Lower lobe of right lung (tissue), 2 donors: ENCODE measurements at places on chromosomes 3 and 15. TPM values are rescaled to one million over a fixed set of nuclear protein-coding genes. Genes with fewer than 3 reads are reported as not detected.

GRCh38 chr3:140823106-140823505 is 118.5 kb upstream of the SLC25A36 start:
- no peak overlapping the region for H3K4me3 ChIP-seq
- no peaks in the 10 kb centered on the region for H3K27me3 ChIP-seq
- H3K4me1 ChIP-seq, result no peaks in the 10 kb centered on the region
- H3K36me3 ChIP-seq, result no peaks in the 10 kb centered on the region

- H3K4me3 ChIP-seq, result no peak overlapping the region
- H3K27me3 ChIP-seq, result no peaks in the 10 kb centered on the region
- H3K27ac ChIP-seq, result no peak overlapping the region
- H3K4me1 ChIP-seq, result no peaks in the 10 kb centered on the region
Measured at GRCh38 chr3:189404024-189404423, 227.2 kb upstream of the TP63 start.

DNA sequence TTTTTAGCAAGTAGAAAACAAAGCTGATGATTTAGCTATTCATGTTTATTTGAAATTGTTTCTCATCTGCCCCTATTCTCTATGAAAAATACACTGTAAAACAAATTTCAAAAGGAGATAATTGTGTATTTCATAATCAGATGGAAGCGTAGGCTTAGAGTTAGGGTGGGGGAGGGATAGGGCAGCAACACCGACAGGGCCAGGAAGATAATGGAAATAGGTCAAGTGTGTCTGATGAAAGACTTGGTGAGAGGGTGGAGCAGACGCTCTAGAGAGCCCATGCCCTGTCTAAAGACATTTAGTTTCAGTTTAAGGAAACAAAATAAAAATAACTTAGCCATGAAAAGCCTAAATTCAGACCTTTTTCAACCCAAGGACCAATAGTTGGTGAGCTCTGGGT is 51.6 kb upstream of the ARL6 start:
- no peak overlapping the region for H3K4me3 ChIP-seq
- no peaks in the 10 kb centered on the region for H3K27me3 ChIP-seq
- no peaks in the 10 kb centered on the region for H3K36me3 ChIP-seq
- H3K4me1 ChIP-seq, result no peaks in the 10 kb centered on the region

DNA sequence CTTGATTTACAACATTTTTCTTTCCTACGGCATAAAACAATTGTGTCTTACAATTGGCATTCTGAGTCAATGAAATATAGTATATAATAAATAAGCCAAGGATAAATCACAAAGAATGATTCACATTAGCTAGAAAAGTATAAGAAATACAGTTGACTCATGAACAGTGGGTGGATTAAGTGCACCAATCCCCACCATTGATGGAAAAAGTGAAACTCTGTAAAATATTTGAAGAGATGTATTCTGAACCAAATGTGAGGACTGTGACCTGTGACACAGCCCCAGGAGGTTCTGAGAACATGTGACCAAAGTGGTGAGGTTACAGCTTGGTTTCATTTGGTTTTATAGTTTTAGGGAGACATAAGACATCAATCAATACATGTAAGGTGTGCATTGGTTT is 227.5 kb downstream of the ALCAM start:
- no peaks in the 10 kb centered on the region for H3K27me3 ChIP-seq
- no peak for DNase-seq
- no peaks in the 10 kb centered on the region for H3K4me1 ChIP-seq
- no peak overlapping the region for H3K4me3 ChIP-seq
- H3K36me3 ChIP-seq, result no peaks in the 10 kb centered on the region

DNA sequence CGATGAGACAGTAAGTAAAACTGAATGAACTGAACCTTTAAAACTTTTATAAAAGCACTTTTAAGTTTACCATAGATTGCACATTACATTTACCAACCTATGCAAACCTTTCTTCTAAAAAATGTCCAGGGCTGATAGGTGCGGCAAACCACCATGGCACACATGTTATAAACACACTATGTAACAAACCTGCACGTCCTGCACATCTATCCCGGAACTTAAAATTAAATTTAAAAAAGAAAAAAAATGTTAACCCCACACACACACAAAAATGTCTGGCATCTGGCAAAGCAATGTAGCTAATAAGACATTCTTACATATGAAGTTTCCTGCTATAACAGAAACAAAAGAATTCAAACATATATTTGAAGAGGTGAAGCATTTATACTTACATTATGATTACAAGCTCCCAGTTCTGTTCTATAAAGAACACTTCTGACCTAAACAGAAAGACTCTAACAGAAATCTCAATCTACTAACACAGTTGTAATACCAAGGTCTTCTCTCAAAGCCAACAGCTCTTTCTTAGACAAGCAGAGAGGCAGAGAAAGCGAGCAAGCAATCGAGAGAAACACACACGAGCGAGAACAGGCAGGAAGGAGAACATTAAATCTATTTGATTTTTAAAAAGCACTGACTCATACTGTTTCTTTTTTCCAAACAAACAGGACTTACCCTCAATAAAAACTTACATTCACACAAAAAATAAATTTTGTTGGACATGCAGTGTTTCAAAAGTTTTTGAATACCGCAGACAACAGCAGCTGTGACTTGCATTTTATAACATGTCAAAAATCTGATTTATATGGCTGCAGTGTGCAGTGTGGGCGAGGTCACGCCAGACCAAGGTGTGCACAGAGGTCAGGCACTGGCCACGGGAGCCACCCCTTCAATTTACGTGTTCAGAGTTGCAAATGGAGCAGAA is at the start of gene NRG4:
Gene NRG4, minus strand, starts transcription at position 798 of the 925 bp plus-strand sequence. CDS start 1,194 bp downstream, outside the sequence.
- H3K27me3 ChIP-seq, result no peaks in the 10 kb centered on the region
- H3K27ac ChIP-seq, result no peak within 1 kb of the TSS
- no peaks in the 10 kb centered on the region for H3K4me1 ChIP-seq
- DNase-seq, result no peak
- H3K36me3 ChIP-seq, result no peaks in the 10 kb centered on the region

DNA sequence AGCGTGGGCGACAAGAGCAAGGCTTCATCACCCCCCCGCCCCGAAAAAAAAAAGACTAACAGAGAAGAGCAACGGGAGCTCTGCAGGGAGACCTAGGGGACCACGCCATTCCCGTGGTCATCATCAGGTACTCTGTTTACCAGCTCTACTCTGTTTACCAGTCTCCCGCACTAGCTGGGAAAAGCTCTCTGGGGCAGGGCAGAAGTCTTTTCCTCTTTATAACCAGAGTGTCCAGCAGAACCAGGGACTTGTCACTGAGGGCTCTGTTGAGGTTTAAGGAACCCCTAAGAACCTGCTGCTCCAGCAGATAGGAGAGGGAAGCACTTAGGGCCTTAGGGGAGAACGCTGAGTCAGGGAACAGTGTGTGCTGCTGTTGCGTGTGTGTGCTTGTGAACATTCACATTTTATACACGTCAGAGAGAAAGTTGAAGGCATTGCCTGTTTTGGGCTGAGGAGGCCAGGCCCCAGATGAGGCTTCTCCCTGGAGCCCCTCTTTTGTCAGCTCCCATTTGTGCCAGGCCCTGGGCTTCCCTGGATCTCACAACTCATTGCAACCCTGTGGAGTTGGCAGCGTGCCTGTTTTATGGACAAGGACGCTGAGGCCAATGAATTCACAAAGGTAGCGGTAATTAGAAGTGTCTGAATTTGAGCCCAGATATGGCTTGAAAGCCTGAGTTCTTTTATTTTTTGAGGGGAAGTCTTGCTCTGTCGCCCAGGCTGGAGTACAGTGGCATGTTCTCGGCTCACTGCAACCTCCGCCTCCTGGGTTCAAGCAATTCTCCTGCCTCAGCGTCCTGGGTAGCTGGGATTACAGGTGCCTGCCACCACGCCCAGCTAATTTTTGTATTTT is 24.2 kb upstream of the ERICH6 start:
- H3K27ac ChIP-seq, result no peak overlapping the region
- H3K27me3 ChIP-seq, result no peaks in the 10 kb centered on the region
- H3K4me1 ChIP-seq, result no peaks in the 10 kb centered on the region
- H3K36me3 ChIP-seq, result no peaks in the 10 kb centered on the region
- DNase-seq, result no peak

DNA sequence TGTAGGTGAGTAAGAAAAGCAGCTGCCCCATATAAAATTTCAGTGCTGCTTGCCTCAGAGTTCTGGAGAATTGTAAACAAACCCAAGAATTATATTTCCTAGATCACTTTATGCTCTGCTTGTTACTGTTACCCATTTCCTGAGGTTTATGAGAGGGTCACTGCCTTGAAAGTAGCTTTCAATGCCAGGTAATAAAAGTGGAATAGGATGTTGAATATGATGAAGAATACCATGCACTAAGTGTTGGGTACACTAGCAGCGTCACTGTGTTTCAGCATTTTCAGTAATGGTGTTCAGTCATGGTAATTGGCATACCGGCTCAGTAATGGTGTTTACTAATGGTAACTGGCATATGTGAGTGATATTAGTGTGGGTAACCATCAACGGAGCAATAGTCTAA is 449.8 kb upstream of the TPRG1 start:
- no peak overlapping the region for H3K27ac ChIP-seq
- no peak overlapping the region for H3K4me3 ChIP-seq
- H3K27me3 ChIP-seq, result no peaks in the 10 kb centered on the region
- peaks cover 7% of the 10 kb centered on the region for H3K4me1 ChIP-seq

DNA sequence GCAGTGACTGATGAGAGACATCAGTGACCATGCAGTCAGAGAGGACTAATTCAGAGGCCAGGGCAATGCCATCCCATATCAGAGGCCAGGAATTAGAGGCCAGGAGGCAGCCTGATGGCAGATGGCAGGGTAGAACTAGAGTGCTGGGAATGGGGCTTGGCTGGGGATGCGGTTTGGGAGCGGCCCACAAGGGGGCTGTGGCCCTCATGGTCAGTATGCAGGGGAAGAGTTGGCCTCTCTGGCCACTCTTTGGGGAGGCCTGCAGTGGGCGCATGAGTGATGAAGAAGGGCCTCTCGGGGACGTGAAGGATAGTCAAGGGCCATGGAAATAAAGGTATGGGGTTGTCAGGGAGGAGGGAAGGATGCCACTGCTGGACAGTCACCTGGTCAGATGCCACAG is 101.7 kb downstream of the EEFSEC start:
- no peaks in the 10 kb centered on the region for H3K4me1 ChIP-seq
- no peaks in the 10 kb centered on the region for H3K36me3 ChIP-seq
- H3K4me3 ChIP-seq, result no peak overlapping the region

DNA sequence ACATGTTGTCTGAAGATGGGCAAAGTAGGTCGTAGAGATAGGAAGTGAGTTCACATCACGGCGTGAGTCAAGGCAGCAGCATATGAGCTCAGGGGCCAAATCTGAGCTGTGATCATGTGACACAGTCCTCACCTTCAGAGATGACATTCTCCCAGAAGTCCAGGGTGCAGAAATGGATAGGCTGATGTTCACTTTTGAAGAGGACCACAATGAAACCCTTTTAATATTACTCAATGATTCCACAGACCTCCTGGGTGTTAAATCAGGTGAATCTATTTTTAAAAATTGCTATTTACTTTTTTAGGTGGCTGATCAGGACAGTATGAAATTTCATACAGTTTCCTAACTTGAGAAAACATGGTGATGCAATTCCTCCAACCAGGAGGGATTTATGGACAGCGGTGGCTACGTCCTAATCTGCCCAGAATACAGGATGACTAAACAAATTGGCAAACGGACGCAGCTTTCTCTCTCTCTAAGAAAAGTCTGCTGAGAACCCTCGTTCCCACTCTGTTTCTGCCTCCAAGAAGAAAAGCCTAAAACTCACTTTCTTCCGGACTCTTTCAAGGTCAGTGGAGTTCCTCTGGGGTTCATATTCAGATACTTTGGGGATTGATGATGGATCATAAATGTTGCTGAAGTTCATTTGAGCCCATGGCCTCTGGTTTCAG is 34.4 kb downstream of the B3GNT5 start:
- no peak for DNase-seq
- H3K4me1 ChIP-seq, result peaks cover 24% of the 10 kb centered on the region
- H3K27ac ChIP-seq, result no peak overlapping the region
- no peaks in the 10 kb centered on the region for H3K27me3 ChIP-seq

DNA sequence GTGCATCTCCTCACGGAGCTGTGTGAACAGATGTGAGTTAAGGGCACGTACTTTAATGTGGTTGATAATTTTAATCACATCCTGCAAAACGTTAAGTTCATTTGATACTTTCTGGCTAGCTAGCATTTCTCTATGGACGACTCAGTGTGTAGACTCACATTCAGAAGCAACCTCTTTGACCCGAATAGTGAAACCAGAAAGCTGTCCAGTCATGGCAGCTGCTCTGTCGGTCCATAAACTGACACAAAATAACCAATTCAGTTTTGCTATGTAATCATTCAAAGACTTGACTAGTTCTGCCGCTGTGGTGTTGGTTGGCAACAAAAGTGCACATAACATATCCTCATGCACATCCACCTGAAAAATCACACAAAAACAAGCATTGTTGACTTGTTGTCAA is 3.7 kb upstream of the GFM1 start:
- no peak for DNase-seq
- H3K36me3 ChIP-seq, result no peaks in the 10 kb centered on the region
- H3K27me3 ChIP-seq, result no peaks in the 10 kb centered on the region
- no peak overlapping the region for H3K4me3 ChIP-seq
- peaks cover 12% of the 10 kb centered on the region for H3K4me1 ChIP-seq

- no peak overlapping the region for H3K27ac ChIP-seq
- no peak for DNase-seq
- no peaks in the 10 kb centered on the region for H3K36me3 ChIP-seq
- no peaks in the 10 kb centered on the region for H3K27me3 ChIP-seq
- no peak overlapping the region for H3K4me3 ChIP-seq
- H3K4me1 ChIP-seq, result no peaks in the 10 kb centered on the region
Measured at GRCh38 chr15:95558916-95559315, 771.6 kb upstream of the NR2F2 start.

GRCh38 chr3:143429628-143430514 is 310.3 kb downstream of the CHST2 start:
- H3K27me3 ChIP-seq, result no peaks in the 10 kb centered on the region
- H3K36me3 ChIP-seq, result no peaks in the 10 kb centered on the region

GRCh38 chr3:195540511-195540910 is 2.6 kb downstream of the PPP1R2 start:
- no peak for DNase-seq
- peaks cover 57% of the 10 kb centered on the region for H3K4me1 ChIP-seq
- no peaks in the 10 kb centered on the region for H3K36me3 ChIP-seq
- no peaks in the 10 kb centered on the region for H3K27me3 ChIP-seq

DNA sequence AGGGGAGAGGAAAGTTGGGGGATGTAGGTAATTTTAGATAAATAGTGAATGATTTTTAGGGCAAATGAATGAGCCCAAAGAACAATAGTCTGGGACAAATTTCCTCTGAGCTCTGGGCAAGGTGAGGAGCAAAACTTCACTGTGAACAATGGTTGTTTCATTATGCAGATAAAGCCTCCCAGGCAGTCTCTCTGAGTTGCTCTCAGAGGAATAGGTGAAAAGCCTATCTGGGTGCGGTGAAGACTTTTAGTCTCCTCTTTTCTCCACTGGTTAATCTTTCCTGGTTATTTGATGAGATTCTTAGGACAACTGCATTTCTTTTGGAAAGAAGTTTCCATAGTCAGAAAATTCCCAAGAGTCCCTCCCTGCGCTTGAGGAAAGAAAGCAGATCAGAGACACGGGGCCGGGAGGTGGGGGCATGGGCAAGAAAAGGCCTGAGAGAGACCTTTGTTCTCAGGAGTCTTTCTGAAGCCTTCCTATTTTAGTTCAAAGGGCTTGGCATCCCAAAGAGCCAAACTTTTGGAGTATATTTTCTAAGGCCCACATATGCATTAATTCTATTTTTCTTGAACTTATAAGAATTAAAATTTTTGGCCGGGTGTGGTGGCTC is 353.6 kb upstream of the SLCO3A1 start:
- no peaks in the 10 kb centered on the region for H3K36me3 ChIP-seq
- no peak overlapping the region for H3K4me3 ChIP-seq

The CPN2 gene
- not detected for total RNA-seq

The DPPA2 gene
- not detected for total RNA-seq

The CPLX3 gene
- total RNA-seq, result not detected

- H3K27me3 ChIP-seq, result no peaks in the 10 kb centered on the region
- DNase-seq, result no peak
- H3K36me3 ChIP-seq, result no peaks in the 10 kb centered on the region
- H3K27ac ChIP-seq, result no peak overlapping the region
- H3K4me1 ChIP-seq, result peaks cover 32% of the 10 kb centered on the region
Measured at GRCh38 chr3:195212749-195213375, 58.1 kb downstream of the XXYLT1 start.

The FSIP1 gene
- 2.0 TPM for total RNA-seq
